ENCODE measurements at places on chromosomes 12 and 14.

DNA sequence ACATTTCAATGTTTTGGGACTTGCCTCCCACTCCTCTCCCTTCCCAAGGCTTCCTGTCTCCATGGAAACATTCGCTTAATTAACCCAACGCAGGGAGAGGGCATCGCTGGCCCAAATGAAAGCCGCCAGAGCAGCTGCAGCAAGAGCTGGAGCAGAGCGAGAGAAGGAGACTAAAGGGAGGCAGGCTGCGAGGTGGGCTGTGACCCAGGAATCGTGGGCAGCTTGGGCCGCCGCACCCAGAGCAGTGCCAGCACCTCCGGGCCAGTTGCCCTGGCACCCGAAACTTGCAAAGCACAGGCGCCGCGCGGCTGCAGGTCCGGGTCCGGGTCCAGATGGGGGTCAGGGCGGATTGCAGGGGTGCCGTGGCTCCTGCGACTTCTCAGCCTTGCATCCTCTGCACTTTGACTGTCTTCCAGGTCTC is 43.5 kb upstream of the PTPRQ start:
- peak; percentile 61 for DNase-seq

GRCh38 chr14:77099425-77100167 is 1.5 kb downstream of the CIPC start:
- peak; percentile 23 for DNase-seq

DNA sequence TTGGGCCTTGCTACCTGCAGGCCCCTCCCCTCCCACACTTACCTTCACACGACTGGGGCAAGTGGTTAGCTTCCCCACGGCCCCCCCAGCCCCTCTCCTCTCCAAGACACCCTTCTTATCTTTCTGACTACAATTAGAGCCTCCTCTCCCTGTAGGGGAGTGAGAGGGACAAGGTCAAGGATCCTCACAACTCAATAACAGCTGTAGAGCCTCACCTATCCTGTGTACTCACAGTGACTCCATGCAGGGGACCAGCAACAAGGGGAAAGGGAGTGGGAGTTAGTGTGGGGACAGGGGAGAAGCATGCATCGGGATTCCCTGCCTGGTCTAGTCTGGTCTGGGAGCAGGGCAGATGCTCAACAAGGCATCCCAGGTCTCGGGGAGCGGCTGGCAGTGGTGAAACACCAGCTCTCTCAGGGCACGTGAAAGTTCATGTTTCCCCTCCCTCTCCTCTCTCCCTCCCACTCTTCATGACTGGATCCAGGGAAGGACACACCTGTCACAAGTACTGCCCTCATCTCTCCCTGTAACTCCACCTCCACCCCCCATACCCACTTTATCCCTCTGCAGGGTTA is 45.3 kb downstream of the SMUG1 start:
- no peak for DNase-seq

DNA sequence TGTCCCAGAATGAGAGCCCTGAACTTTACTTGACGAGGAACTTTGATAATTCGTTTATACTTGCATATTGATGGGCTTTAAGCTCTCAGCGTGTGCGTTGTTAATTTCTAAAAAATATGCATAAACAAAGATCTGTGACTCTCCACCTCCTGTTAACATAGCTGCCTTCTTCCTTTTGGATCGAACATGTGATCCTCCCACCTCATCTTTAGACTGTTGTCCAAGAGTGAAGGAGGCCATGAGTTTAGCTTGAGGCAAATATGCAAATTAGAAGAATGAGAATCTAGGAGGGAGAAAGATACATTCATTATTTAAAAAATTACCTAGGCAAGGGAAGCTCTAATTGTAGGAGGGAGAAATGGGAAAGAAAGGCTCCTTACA is 617 bp downstream of the TTC8 start:
- no peak for DNase-seq

DNA sequence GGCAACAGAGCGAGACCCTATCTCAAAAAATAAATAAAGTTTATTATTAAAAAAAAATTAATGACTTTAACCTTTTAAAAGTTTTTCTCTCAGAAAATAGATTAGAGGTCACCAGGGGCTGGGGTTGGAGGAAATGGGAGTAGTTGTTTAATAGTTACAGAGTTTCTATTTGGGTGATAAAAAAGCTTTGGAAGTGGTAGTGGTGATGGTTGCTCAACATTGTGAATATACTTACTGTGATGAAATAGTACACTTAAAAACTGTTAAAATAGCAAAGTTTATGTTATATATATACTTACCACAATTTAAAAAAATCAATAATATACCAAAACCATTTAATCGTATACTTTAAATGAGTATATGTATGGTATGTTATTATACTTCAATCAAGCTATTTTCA is 59.6 kb downstream of the ARL6IP4 start:
- no peak for DNase-seq

DNA sequence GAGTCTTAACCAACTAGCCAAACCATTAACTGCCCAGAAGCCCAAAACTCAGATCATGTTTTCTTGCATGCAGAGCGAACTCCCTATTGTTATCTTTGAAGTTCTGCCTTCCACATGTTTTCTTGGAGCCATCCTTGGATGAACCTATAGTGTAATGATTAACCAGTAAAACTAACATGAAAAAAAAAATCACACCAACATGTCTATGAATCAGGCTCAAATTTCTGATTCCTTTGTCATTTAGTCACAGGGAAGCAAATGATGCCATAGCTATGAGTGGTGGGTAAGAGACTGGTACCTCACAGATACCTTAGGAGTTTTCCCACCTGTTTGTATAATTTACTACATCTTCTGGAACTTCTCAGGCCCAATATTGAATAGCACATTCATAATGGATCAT is 70.7 kb downstream of the PTPRO start:
- no peak for DNase-seq

- DNase-seq = no peak
Observed at GRCh38 chr14:67331368-67332125, 28.1 kb downstream of the ATP6V1D start.

DNA sequence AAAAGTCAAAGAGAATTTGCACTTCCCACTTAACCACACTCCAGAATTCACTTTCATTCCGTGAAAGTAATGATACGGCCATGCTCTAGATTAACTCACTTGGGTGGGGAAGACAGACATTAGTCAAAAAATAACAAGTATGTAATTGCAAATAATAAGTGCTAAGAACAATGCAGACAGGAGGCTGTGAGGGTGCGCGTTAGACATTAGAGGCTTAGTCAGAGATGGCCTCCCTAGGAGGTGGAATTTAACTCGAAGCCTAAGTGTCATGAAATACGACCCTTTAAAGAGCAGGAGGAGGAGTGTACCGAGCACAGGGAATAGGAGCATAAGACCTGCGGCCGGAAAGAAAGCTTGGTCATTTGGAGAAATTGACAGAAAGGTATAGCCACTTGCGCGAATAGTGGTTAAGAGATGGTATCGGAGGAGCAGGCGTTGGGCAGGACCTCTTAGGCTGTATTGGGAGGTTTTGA is 628 bp downstream of the SNRPF start:
- peak; percentile 26 for DNase-seq

DNA sequence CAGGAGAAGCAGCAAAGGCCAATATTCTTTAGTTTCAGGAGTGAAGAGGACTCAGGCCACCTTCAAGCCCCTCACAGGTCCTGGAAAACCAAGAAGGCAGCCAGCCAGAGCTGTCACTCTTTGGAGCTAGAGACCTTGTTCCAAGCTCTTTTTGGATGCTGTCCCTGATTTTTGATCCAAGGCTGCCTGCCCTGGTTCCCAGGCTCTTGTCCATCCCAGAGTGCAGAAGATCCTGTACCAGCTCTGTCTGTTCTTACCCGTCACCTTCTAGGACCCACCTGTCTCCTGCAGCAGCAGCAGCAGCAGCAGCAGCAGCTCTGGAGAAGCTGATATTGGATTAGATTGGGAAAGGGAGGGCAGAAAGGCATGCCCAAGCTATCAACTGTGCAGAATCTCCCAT is 157.1 kb upstream of the NEDD1 start:
- no peak for DNase-seq

GRCh38 chr12:70427611-70428010 is 61.5 kb downstream of the KCNMB4 start:
- DNase-seq = no peak

DNA sequence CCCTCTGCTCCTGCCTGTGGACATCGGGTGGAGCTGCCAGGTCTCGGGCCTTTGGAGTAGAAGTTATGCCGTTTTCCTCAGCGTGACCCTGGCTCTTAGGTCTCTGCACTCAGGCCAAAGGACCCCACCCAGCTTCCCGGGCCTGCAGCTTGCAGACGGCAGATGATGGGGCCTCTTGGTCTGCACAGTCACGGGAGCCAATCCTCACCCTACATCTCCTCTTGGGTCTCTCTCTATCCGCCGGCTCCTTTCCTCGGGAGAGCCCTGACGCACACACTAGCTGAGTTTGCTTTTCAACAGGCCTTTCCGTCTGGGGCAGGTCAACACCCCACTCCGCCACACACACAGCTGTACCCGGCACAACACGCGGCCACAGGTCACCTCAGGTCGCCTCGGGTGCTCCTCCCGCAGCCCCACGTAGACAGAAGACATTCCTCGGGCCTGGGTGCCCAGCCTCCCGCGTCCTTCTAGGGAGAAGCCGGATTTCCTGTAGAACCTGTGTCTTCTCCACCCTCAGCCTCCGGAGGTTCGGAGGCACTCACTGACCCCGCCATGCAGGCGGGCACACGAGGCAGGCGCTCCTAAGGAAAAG is 9.9 kb downstream of the GALNT9 start:
- no peak for DNase-seq

- no peak for DNase-seq
Observed at GRCh38 chr14:105102361-105102870, 37.2 kb upstream of the GPR132 start.

- no peak for DNase-seq
Observed at GRCh38 chr12:89721291-89721987, 12.8 kb upstream of the ATP2B1 start.

DNA sequence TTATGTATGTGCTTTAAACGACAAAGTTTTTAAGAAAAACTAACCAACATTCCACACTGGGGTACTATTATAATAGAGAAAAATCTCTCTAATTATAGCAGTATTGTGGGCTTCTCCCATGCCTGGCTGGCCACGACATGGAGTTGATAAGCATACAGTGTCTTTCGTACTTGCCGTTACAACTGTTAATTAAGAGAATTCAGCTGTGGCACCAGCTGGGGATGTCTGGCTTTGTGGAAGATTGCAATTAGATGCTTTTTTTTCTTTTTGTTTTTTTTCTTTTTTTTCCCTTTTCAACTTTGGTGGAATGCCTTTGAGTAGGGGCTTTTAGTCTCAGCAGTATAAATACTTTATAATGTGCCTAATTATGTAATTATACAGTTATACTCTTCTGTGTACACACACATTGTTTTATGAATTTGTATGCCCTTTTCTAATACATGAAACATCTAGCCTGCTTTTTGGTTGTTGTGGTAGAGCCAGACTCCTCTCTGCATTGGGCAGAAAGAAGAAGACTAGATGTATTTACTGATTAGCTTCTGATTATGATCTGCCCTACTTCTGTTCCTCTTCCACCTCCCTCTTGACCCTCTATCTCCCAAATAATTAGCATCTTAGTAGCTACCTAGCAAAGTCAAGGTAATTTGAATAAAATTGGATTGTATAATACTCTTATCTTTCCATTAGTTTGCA is 76.4 kb downstream of the SUSD6 start:
- DNase-seq = no peak

DNA sequence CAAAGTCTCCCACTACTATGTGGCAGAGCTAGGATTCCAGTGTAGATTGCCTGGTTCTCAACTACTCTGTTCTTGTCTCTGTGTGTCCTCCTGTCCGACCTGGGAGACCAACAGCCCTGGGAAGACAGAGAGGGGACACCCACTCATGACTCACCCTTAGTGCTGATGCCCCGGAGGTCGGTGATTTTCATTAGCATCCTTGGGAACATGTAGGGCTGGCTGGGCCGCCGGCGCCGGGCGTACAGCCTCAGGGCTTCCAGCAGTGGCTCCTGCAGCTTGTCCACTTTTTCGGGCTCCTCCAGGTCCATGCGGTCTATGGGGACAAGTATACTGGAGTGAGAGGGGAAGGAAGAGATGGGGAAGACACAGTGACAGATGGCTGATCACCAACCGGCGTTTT is 5.9 kb upstream of the ITGB7 start:
- DNase-seq = no peak

- no peak for DNase-seq
Observed at GRCh38 chr12:22860926-22861325, 236.0 kb downstream of the ETNK1 start.

DNA sequence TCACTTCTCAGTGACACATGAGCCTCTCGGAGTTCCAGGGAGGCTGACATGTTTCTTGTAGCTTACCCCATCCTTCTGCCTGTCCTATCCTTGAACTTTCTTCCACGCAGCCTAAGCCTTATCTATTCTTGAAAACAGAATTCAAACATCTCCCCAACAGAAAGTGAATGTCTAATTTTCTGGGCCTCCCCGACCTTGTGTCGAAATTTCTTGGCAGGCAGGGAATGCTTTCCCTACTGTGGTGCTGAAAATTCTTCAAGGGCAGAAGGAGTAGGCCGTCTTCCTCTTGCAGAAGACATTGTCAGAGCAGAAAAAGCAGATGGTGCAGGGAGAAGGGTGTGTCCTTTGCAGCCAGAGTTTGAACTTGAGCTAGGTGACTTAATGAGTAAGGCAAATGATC is 63.0 kb upstream of the TCL1B start:
- no peak for DNase-seq

DNA sequence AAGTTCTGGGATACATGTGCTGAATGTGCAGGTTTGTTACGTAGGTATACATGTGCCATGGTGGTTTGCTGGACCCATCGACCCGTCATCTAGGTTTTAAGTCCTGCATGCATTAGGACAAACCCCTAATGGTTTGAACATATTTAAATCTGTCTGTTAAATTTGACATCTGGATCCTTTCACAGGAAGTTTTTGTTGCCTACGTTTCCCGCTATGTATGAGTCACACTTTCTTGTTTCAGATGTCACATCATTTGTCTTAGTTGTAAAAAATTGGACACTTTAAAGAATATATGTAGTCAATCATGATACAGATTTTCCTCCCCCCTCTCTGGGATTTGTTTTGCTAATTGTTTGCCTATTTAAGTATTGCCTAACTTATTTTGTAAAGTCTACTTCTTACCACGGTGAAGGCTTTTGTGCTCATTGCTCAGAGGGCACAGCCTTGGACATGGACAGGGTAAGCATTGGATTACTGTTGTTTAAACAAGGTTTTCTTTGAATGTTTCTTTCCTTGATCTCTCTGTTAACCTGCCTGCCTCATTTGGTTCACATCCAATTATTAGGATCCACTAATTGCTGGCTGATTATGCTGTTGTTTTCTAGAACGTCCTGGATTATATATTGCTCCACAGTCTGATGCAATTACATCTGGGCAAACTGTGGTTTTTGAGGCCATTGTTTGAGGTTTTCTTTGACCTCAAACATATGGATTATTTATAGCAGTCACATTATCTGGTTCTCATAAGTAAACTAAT is 1441.4 kb downstream of the AACS start:
- DNase-seq = no peak

GRCh38 chr12:57227315-57228115 is 2.0 kb upstream of the SHMT2 start:
- no peak for DNase-seq

Measured in NCI-H2227 treated with DMSO at 0.1 percent for 48 hours (cell line).